ENCODE measurements at places on chromosomes 11 and 22.

- no peak for DNase-seq
Observed at GRCh38 chr11:57274904-57275498, 38.0 kb upstream of the APLNR start.

DNA sequence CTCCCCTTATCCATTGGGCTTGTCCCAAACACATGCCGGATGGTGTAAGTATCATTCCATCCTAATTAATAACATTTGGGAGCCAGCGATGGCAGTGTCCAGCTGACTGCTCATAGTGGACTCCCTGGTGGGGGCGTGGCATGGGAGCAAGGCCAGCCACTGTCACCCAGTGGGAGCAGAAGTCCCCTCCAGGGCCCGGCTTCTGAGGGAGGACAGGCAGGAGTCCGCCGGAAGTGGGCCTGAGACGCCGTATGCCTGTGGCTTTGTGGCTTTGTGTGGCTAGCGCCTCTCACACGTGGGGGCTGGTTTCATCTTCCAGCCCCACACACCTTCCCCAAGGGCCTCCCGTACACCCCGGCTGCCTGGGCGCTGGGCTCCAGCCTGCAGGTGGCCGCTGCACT, 124.5 kb downstream of the KCNQ1 start:
- no peak for DNase-seq

- no peak for DNase-seq
Observed at GRCh38 chr11:15675683-15676082, 561.0 kb downstream of the INSC start.

- no peak for DNase-seq
Observed at GRCh38 chr11:122786896-122787295, 51.4 kb upstream of the CRTAM start.

DNA sequence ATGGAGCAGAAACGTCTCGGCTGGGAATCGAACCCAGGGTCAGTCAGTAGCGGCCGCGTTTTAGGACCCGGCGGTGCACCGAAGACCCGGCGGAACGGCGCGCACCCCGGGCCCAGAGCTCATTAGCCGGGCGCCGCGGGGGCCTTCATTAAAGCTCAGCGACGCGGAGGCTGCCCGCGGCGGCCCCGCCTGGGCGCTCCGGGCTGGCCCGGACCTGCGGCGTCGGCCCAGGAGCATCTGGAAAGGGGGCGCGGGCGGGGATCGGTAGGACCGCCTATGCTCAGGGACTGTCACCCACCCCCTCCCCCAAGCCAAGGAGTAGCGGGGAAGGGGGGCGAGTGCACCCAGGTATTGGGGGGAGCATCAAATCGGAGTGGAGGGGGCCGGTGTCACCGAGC, 52.2 kb downstream of the CYTH4 start:
- no peak for DNase-seq

GRCh38 chr11:108825381-108825780, 160.5 kb downstream of the DDX10 start:
- DNase-seq: no peak

GRCh38 chr22:20245577-20246367, 22.3 kb downstream of the RTN4R start:
- DNase-seq: no peak

DNA sequence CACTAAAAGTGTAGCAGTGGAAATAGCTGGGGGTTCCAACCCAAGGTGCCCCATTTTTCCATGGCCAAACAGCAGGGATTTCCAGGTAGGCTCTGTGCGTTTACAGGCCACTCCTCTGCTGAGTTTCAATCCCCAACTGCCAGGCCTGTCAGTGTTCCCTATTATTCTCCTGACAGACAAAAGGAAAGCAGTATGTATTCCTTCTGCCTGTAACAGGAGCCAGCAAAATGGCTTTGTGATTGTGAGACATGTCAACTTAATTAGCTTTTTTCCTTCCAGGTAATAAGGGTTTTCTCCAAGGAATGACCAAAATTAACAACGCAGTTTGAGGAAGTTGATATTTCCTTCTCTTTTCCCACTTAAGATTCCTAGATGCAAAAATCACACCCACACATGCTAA, 277.1 kb upstream of the MPPED2 start:
- DNase-seq: no peak

DNA sequence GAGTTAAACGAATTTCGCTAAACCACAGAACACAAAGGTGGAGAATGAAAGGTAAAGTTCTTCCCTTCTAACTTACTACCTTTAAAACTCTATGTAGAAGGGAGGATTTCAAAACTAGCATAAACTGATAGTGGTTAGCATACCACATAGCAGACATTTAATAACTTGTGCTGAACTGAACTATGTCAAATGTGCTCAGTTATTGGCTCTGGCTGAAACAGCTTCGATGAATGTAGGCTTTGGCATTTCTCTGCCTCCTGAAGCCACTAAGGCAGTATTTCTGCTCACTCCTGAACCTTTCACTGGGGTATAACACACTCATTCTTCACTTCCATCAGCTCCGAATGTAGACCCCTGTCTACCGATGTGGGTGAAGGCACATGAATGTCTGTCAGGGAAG, 1188.1 kb downstream of the LRRC4C start:
- no peak for DNase-seq

DNA sequence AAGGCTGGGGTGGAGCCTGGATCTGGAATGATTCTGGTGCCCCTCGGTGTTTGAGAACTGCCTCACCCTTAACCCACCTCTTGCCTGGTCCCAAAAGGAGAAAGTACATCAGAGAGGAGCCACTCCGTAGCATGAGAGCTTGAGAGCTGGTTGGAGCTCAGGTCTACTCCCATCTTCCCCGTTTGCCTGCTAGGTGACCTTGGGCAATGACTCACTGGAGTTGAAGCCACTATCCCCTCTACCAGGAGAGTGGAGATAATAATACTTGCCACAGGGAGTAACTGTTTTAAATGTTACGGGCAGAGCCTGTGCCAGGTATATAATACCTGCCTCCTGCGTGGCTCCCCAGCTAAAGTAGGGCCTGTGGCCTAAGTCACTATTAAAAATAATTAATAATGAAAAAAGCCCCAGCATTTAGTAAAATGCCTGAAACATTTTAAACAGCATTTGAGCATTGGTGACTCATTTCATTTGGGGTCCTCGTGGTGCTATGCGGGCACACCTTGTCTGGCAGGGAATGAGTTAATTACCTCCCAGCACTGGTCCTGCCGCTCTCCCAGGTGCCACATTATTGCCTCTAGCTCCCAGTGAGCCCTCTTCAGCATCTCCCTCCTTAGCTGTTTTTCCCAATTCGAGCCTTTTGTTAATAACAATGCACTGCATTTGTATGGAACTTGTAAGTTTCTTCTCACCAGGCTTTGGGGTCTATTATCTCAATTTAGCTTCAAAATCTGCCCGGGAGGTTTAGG, 22.5 kb downstream of the CYTH4 start:
- no peak for DNase-seq

DNA sequence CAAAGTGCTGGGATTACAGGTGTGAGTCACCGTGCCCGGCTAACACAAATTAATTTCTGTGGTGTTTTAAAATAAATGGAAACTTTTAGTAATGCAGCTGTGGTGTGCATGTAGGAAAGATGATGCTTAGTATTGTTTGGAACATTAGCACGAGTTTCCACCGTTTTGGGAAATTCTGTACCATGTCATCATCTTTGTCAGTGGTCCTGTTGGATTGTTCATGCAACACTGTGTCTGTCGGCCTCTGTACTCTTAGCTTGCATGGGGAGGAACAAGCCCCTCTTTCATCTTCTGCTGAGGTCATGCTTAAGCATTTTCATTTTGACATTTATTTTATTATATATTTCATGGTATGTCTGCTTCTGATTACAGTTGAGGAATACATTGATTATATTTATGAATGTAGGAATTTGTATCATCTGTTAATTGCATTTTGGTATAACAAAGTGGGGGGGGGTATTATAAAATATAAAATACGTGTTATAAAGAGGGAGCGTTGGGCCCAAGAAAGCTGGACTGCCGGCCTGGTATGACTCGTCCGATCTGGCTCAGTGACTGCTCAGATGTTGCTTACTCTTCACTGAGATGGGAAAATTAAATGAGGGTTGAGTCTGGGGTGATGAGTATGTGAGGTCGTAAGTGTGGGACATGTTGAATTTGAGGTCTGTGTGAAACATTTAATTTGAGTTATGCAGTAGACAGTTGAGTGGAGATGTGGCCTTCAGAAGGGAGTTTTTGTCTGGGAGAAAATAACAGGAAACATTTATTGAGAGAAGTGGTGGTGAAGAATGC, 28.7 kb downstream of the CECR2 start:
- DNase-seq: no peak

GRCh38 chr11:86475027-86475426, 100.3 kb downstream of the CCDC81 start:
- no peak for DNase-seq

- no peak for DNase-seq
Observed at GRCh38 chr11:97548280-97548679, 1158.5 kb downstream of the JRKL start.

DNA sequence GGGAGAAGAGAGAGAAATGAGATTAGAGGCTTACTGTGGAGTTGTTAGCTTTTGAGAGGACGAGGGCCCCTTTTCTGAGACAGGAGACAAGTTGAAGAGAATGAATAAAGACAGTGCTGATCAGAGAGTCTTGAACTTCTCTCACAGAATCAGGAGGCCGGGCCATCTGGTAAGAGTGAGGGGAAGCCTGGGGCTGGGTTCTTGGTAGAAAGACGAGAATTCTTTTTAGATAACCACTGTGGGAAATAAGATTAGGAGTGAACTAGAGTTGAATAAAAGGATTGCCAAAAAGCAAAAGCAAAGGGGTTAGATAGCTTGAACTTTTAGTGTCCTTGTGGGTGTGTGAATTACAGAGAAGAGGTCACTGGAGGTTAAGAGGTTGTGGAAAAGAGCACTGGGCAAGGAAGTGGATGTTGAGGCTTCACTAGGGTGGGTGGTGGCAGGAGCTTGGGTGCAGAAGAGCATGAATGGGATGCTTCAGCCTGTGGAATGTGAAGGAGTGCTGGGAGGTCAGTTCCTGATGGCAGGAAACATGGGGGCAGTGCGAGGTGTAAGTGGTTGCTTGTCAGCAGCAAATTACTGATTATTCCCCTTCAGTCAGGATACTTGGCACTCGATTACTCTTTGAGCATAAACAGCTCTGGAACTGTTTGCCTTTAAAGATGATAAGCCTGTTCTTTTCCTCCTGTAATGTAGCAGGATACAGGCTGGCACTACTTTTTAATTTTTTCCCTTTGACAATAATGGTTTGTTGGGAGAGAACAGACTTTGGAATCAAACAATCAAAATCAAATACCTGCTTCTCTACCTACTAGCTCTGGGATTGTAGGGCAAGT, 98.3 kb downstream of the ARHGAP42 start:
- DNase-seq: no peak

GRCh38 chr22:39292561-39293074, 26.8 kb downstream of the RPL3 start:
- peak; percentile 84 for DNase-seq

GRCh38 chr22:44869196-44869595, 116.8 kb downstream of the ARHGAP8 start:
- no peak for DNase-seq

- DNase-seq: no peak
Observed at GRCh38 chr11:46858920-46859546, 13.0 kb upstream of the CKAP5 start.

- no peak for DNase-seq
Observed at GRCh38 chr11:46047520-46047919, 73.7 kb downstream of the PHF21A start.

DNA sequence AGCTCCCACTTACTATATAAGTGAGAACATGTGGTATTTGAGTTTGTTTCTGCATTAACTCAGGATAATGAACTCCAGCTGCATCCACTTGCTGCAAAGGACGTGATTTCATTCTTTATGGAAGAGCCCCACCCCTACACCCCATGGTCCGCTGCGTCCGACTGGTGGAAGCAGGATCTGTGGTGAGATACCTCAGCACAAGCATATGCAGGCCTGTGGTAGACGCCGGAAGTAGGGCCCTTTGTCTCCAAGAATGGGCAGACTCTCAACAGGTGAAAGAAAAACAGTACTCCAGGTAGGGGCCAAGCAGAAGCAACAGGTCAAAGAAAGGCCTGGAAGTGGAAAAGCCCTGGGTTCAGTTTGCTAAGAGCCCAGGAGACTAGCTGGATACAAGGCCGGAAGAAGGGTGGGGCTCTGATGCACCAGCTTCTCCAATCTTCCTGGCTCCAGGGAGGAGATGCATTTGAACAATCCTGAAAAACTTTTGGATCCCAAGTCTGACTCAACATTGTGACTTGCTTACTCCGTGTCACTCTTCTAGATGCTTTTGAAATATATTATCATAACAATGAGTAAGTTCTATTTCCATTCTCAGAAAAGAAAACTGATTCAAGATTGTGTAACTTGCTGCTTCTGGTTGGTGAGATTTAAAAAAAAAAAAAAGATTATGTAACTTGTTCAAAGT, 30.4 kb downstream of the NEAT1 start:
- DNase-seq: no peak

DNA sequence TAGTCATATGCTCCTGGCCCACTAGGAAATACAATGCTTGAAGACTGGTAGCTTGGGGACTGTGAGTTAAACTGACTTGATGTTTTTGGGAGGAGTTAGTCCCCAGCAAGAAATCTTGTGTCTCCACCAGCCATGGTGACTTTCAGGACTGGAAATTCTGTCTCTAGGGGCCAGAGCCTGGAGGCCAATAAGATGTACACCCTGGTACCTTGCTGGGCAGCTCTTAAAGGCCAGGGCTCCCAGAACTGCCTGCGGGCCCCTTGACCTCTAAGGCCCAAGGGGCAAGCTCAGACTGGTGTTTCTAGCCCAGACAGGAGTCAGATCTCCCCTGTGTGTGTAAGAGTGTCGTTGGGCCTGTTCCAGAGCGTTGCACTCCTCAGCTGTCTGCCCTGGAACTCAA, 128.7 kb upstream of the C11orf58 start:
- no peak for DNase-seq

- no peak for DNase-seq
Observed at GRCh38 chr22:18022876-18023275, 1.5 kb downstream of the MICAL3 start.

DNA sequence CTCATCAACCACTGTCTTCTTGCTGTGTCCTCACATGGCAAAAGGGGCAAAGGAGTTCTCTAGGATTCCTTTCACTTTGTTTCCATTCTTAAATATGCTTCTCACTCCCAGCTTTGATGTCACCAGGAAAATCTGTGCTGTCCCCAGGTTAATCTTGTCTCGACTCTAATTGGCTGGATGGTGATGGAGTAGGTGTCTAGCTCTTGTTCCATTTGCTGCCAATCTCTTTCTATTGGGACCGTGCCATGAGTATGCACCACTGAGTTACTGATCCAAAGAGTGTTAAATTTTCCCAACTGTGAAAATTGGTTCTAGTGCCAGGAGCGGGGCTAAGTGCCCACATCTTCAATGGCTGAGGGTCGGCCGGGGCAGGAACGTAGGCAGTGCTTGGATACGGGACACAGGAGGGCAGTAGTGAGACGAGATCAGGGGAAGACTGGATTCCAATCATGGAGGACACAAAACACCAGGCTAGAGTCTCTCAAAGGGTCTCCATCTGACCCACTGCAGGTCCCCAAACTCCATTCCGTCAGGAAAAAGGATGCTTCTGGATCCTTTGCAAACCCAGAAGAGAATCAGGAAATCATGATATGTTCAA, 47.7 kb upstream of the CSNK2A3 start:
- no peak for DNase-seq

DNA sequence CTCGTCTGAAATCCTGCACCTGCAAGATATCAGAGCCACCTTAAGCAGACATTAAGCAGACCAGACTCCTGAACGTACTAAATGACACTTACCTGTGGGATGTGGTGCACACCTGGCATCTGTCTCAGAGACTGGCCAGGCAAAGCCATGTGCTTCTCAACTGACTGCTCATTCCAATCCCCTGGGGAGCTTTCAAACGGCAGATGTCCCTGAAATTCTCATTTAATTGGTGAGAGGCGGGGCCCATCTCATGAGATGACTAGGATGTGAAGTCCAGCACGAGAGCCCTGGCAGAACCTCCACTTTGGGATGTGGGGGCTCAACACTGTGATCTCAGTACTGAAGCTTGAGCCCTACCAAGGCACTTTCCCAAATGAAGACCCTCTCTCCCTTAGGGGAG, 84.9 kb upstream of the HMGXB4 start:
- DNase-seq: no peak
